ENCODE measurements at places on chromosomes 7 and 10. TPM values are rescaled to one million over a fixed set of nuclear protein-coding genes. Genes with fewer than 3 reads are reported as not detected.

Gene SPDYE1
- not detected for total RNA-seq

Gene ZNF488
- total RNA-seq: under 0.01 TPM

Gene CLDN4
- 1.2 TPM for total RNA-seq

Gene OR9A2
- total RNA-seq: not detected

Gene ITPRID1
- not detected for total RNA-seq

Gene CCM2
- 76.4 TPM for total RNA-seq

Gene YKT6
- 77.9 TPM for total RNA-seq

Gene CTAGE4
- total RNA-seq: not detected

Gene PLAC9
- total RNA-seq: 0.68 TPM

Gene GPR85
- 0.42 TPM for total RNA-seq

Gene CTTNBP2
- 0.34 TPM for total RNA-seq

Gene FAS
- 19.2 TPM for total RNA-seq

Gene WEE2
- total RNA-seq: not detected

Gene AGAP9
- 2.2 TPM for total RNA-seq

Gene VIPR2
- not detected for total RNA-seq

Gene ACSM6
- not detected for total RNA-seq

Gene SLC16A12
- 0.14 TPM for total RNA-seq

Data from dermis blood vessel endothelial cell (primary cell).